Midbrain (tissue), 1 donor: ENCODE measurements at places on chromosomes 5 and 9.

- no peak for DNase-seq
Observed at GRCh38 chr5:79295029-79295428, 59.1 kb downstream of the JMY start.

GRCh38 chr5:137236849-137237507, 262.1 kb downstream of the SPOCK1 start:
- DNase-seq, result no peak

GRCh38 chr9:70043285-70043684, 363 bp upstream of the MAMDC2 start:
- no peak for DNase-seq

DNA sequence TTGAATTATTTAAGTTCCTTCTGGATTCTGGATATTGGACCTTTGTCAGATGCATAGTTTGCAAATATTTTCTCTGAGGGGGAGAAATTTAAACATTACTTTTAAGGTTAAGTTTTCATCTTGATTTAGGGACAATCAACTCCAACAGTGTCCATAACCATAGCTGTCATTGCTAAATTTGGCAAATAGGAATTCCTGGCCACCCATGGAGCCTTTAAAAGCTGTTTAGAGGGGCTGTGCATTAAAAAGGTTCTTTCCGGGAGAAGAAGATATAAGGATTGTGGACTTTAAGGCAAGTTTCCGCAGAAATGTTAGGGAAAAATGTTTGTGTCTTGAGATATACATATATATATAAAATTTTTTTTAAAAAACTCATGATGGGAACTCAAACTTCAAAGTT, 339.7 kb downstream of the ADAMTS6 start:
- DNase-seq, result no peak

GRCh38 chr5:4275232-4275631, 679.6 kb downstream of the IRX1 start:
- no peak for DNase-seq

DNA sequence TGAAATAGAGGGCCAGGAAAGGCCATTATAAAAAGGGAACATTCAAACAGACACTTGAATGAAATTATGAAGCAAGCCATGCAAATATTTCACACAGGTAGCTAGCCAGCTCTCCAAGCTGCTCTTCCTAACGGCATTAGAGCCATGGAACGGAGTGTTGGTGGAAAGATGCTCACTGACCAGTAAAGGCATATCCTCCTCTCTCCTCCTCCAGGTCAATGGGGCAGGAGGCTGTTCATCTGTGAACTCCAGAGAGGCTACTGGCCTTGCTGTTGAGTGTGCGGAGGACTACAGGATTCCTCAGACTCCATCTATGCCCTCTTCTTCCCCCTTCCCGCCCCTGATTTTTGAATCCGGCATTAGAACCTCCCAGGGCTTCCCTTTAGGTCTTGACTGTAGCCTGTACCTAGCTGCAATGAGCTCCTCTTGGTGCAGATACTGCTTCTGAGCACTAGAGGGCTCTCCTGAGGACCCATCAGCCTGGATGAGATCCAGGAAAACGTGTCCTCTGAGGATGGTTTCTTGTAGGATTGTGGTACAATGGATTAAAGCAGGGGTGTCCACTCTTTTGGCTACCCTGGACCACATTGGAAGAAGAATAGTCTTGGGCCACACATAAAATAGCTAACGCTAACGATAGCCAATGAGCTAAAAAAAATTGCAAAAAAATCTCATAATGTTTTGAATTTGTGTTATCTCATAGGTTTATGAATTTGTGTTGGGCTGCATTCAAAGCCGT, 162.2 kb downstream of the SREK1 start:
- DNase-seq, result peak; percentile 57

GRCh38 chr5:154647114-154647760, 107.9 kb upstream of the LARP1 start:
- DNase-seq, result no peak

DNA sequence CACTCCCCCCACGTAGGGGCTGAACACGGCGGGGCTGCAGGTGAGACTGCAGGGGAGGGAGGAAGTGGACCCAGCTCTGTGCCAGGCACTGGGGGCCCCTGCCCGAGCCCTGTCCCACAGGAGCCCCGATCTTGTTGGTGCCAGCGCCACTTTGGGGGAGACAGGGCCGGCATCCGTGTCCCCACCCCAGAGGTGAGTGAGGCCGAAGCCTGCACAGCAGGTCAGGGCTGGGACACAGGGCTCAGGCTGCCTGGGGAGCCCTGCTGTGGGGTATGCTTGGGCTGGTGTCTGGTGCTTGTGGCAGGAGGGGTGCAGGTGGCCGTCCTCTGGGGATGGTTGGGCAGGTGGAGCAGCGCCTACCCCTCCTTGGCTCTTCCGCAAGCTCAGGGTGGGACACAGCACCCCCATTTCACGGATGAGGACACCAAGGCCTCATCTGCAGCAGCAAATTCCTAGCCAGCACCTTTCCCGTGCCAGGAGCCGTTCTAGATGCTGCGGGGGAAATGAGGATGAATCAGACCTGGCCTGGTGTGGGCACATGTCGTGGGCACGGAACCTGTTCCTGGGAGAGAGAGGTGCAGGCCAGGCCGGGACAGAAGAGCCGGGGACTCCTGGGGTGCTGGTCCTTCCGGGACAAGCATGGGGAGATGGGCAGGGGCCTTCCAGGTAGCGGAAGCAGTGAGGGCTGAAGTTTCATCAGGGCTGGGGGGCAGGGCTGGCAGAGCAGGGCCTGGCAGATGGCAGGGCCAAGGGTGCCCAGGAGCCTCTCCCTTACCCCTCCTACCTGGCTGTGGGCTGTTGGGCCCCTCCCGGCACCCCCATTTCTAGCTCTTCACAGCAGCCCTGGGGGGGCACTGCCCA, 35.2 kb downstream of the KCNT1 start:
- DNase-seq, result no peak

- no peak for DNase-seq
Observed at GRCh38 chr5:122384739-122385235, 72.8 kb downstream of the SNCAIP start.

DNA sequence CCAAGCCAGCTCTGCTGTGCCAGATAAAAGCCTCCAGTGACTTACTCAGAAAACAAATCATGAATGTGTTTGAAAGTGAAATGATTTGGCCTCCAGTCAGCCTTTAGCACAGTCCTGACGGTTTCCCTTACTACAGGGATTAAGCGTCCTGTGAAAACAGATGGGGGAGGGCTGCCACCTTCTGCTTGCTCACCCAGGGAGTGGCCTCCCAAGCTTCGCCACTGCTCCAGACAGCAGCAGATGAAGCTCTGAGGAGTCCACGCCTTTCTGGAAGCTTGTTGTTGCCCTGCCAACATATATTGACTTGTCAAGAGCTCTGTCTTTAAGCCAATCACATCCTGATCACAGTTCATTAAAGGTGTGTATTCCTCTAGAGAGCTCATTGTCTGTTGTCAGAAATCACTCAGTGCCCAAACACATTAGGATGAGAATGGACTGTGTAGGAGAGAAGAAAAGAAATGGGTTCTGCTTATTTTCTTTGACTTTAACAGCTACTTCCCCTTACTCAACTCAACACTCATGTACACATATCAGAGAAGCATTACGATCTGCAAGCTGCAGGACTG, 4.9 kb upstream of the FYB1 start:
- DNase-seq, result no peak

GRCh38 chr5:140992828-140993227, 26.6 kb downstream of the PCDHAC2 start:
- no peak for DNase-seq

GRCh38 chr9:133700819-133701320, 37.3 kb downstream of the SARDH start:
- DNase-seq, result peak; percentile 55
